Stimulated activated CD8-positive, alpha-beta memory T cell treated with anti-CD3 and anti-CD28 coated beads, Interleukin-7, amount 100 ng/mL, for 1 hour (primary cell): ENCODE measurements at places on chromosomes 2 and 18.

DNA sequence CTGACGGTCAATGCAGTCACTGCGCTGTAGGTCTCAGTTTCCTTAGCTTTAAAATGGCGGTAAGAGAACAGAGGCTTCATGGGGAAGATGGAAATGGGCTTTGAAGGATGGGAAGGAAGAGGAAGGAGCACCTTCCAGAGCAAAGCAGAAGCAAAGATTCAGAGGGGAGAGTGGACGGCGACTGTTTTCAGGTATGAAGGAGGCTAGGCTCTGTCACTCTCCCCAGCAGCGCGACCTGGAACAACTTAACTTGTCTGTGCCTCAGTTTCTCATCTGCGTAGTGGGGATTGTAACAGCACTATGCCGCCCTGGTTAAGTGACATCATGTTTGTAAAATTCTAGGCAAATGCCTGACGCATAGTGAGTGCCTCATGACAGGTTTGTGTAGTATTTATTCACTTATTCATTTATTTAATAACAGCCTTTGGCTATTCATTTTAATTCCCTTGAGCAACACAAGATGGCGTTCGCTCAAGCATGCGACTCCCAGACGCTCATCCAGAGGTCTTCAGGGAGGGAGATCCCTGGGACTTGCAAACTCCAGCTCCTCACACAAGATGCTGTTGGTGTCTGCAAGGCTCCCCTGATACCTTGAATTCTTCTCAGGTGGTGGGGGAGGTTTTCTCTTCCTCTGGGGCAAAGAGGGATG is 336.3 kb downstream of the DYSF start:
- no peak for DNase-seq

DNA sequence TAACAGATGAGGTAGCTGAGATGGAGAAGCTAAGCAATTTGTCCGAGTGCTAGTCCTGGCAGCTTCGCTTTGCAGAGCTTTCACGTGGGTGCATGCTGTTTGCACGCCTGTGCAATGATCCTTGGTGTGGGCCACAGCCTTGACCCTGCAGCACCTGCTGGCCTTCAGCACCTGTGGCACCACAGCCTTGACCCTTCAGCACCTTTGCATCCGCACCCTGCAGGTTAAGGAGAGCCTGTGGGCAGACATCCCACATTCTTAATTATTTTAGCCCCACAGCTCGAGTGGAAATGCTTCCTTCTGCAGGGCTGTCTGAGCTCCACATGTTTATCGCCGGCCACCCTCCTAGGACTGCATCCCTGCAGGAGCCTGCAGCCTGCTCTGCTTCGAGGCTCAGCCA is 19.3 kb downstream of the NCK2 start:
- no peak for DNase-seq

GRCh38 chr2:20599861-20600461 is 50.9 kb downstream of the HS1BP3 start:
- DNase-seq: no peak

- no peak for DNase-seq
Observed at GRCh38 chr2:161369311-161369710, 46.8 kb upstream of the TBR1 start.

- DNase-seq: no peak
Observed at GRCh38 chr2:184338771-184339170, 259.6 kb upstream of the ZNF804A start.

DNA sequence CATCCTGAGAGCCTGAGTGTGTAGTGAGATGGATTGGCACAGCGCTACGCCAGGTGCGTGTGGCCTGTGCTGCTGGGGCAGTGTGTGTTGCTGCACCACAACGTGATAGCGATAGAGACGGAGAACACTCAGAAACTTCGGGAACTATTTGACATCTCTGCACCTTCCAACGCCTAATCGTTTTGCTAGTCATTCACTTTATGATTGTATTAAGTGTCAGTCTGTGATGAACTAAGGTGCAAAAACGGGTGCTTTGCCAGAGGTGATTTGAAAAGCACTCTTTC is 26.0 kb upstream of the IGFBP2 start:
- DNase-seq: no peak
